ENCODE measurements at places on chromosomes 3 and 15.

DNA sequence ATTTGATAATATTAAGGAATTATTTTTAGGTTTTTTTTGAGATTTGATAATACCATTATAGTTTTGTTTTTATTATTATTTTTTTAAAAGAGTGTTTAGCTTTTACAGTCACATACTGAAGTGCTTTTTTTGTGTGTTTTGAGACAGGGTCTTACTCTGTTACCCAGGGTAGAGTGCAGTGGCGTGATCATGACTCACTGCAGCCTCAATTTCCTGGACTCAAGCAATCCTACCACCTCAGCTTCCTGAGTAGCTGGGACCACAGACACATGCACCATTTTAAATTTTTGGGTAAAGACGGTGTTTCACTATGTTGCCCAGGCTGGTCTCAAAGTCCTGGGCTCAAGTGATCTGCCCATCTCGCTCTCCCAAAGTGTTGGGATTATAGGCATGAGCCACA, 73.0 kb downstream of the SUMF1 start:
- DNase-seq: no peak

DNA sequence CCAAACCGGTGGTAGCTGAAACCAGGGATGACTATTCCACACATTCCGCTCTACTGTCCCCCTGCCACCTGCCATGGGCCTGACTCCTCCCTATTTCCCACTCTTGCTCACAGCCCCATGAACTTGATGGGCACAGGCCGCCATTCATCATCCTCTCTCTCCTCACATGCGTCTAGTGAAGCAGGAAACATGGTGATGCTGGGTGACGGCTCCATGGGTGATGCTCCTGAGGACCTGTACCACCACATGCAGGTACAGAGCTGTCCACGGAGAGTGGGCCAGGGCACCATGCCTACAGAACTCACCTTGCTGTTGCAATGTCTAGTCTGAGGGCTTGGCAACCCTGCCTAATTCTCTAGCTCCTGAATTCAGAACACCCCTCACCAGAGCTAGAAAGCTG, 23.3 kb upstream of the MANF start:
- DNase-seq: no peak

GRCh38 chr15:84880007-84880406, 4.5 kb upstream of the SLC28A1 start:
- no peak for DNase-seq

DNA sequence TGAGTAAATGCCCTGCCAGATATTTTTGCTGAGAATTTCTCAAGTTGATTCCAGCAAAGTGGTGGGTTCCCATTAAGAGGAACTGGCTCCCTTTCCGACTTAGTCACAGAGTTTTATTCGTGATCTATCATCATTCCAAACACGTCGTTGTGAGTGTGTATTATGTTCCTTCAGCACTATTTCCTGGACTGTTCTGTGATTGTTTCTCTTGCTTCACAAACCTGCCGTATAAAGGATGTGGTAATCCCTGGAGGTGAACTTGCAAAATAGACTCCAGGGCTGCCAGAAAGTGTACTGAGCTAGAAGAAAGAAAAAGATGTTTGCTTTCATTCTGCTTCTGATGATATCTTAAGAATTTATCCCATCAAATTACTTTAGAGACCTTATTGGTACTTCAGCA, 14.5 kb upstream of the CAPN3 start:
- DNase-seq: no peak

DNA sequence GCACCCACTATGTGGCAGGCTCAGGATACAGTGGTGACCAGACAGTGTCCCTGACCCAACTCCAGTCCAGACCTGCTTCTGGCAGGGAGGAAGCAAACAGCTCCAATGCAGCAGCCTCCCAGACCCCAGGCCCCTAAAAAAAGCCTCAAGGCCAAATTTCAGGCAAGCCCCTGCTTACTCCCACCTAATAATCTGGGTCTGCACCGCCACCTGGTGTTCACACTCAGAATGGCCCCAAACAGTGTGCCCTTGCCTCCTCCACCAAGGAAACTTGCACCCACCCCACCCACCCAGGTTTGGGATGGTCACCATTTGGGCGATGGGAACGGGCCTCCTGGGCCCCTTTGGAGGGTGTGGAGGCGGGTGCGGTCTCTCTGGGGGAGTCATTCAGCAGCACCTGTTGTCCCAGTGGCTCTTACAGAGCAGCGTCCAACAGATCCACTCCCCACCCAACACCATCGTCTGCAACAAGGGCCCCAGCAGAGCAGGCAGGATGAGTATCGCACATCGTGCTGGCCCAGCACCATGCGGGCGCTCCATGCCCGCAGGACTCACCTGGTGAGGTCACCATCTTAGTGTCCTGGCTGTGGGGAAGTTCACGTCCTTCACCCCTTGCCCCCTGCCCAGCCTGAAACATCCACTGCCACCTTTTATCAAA, 17.3 kb downstream of the C3orf18 start:
- DNase-seq: peak; percentile 58

DNA sequence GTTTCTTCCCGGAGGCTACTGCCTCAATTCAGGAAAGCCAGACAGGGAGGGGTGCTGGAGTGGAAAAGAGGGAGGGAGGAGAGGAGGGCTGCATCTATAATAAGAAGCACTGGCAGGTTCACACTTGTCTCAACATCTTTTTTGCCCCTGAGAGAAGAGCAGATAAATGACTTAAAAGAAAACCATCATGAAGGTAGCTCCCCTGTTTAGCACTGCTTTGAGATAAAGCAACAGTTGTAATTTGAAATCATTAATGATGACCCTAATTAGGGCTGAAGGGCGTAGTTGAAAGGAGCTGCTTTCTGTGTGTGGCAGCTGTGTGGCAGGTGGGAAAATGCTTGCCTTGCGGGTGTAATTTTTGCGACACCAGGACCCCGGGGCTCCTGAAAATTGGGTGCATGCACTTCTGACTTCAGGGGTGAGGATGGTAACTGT, 222.8 kb upstream of the IL12A start:
- no peak for DNase-seq

DNA sequence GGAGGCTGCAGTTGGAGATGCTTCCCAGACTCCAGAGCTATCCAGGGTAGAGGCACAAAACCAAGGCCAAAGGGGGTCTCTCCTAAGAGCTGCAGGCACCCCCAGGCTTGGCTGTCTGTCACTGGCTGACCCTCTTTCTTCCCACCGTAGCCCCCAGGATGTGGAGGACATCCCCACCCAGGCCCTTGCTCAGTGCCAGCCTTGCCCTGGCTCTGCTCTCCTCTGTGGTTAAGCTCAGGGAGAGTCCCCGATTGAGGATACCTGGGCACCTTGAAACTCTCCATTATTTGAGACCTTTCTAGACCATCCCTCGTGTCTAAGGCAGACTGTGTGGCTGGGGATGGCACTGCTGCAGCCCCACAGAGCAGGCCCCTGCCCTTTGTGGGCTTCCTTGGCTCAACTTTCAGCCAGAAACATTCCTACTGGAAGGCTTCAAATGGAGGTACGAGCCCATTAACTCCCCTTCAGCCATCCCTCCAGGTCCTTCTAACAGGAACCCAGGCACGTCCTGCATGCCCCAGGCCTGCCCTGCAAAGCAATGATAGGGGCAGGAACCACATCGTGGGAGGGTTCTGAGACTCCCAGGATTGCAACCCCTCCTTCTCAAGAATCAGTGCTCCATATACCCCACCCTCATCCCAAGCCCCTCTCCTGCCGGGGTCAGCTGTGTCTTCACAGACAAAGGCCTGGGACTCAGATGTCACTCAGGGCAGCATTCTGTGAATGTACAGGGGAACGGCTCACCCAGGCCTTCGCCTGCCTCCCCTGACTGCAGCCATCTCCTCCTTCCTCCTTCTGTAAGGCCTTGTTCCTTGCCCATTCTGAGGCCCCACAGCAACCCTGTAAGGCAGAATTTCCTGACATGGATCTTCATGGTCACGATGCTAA, 102.9 kb upstream of the ABHD17C start:
- no peak for DNase-seq

- no peak for DNase-seq
Observed at GRCh38 chr3:124764746-124765145, 34.5 kb downstream of the UMPS start.

DNA sequence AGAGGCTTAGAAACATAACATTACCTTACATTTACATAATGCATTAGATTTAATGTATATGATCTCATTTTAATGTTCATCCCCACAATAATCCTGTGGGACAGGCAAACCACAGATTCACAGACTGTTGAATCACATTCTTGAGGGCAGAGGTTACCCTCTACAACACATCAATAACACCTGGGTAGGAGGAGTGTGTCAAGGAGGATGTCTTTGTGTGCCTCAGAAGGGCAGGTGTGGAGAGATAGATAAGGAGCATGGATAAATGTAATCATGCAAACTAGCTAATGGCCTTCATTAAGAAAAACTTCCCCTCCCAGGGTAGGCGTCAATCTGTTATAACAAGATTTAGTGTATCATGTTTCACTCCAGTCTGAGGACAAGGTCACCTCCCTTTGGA, 12.9 kb upstream of the MB21D2 start:
- DNase-seq: no peak

GRCh38 chr15:64987136-64987535, 2.6 kb downstream of the SPG21 start:
- no peak for DNase-seq

GRCh38 chr3:38119821-38120692, 16.9 kb downstream of the ACAA1 start:
- DNase-seq: no peak

DNA sequence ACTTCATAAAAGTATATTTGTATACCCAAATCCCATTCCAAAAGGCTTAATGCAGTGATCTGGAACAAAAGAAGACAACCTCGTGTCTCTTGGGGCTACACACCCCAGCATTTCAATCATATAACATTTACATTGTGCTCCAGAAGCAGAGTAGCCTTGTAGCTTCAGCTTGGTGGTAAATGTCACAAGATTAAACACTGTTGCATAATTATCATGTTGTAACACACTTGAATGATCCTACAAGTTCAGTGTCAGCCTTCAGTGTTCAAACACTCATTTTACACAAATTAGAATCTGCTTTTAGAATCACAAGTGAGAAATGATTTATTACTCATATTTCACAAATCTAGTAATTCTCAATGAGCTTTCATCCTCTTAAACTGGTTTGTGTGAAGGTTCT, 122.6 kb downstream of the CNTN3 start:
- no peak for DNase-seq

DNA sequence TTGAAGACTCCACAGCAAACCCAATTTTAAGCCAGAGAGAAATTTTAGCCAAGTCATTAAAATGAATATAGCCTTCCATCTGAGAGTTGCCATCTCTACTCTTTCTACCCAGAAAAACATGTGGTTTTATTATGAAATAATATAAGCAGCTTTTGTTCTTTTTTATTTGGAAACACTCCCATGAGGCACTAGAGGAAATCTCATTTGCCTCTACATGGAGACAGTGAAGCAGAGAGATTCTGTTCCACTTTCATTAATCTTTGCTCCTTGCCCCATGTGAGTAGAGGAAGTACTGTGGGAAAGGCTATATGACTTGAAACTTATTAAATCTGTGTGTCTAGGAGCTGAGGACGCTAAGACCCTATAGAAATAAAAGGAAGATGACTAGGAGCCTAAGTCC, 111.1 kb downstream of the P3H2 start:
- no peak for DNase-seq

- DNase-seq: no peak
Observed at GRCh38 chr3:105317841-105318240, 48.9 kb upstream of the ALCAM start.

- DNase-seq: no peak
Observed at GRCh38 chr3:73766599-73767381, 142.0 kb upstream of the PDZRN3 start.

- no peak for DNase-seq
Observed at GRCh38 chr3:7112523-7113056, 251.7 kb downstream of the GRM7 start.

DNA sequence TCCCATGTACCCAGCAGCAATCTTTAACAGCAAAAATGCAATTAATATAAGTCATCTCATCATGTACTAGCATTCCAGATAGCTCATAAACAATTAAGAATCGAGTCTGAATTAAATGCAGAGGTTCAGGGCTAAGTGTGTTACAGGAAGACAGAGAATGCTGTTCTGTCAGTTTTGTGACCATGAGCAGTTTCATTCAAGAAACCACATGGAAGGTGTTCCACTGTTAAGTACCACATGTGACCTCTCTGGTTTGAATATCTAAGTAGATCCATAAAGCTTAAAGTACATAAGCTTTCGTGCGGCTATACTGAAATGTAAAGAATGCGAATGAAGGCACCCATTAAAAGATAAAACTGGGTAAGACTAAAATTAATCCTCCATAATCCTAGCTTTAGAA, 272.3 kb downstream of the IL5RA start:
- no peak for DNase-seq

GRCh38 chr15:51203797-51204196, 109.1 kb upstream of the TNFAIP8L3 start:
- no peak for DNase-seq

DNA sequence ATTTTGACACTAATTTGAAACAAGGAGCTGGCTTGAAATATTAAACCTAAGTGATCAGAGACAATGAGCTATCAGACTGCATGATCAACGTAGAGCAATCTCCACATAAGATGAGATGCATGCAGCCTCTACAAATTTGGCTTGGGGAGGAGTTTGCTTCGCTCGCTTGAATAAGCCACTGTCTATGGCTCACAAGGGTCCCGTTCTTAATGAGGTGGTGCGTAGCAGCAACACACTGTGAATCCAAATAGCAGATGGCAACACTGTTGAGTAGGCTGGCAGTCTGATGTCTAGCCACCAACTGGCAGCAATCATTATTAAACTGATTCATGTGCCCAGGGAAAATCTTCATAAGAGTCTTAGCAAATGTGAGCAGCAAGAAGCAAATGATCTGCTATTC, 125.4 kb upstream of the CCDC54 start:
- DNase-seq: no peak

- DNase-seq: no peak
Observed at GRCh38 chr3:105579439-105579838, 212.7 kb downstream of the ALCAM start.

DNA sequence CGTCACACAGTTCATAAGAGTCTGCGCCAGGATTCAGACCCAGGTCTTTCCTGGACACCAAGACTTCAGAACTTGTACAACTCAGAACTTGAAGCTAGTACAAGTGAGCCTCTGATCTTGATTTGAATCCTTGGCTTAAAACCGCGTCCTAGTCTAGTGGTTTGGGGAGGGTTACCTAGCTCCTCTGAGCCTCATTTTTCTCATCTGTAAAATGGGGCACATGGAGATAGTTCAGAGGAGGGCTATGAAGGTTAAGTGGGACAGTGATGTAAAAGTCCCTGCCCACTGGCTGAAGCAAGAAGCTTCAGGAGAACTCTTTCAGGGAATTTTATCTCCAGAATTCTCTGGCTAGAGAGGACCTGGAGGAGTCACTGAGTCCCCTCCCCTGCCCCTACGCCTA, 48.7 kb upstream of the LCTL start:
- DNase-seq: no peak

DNA sequence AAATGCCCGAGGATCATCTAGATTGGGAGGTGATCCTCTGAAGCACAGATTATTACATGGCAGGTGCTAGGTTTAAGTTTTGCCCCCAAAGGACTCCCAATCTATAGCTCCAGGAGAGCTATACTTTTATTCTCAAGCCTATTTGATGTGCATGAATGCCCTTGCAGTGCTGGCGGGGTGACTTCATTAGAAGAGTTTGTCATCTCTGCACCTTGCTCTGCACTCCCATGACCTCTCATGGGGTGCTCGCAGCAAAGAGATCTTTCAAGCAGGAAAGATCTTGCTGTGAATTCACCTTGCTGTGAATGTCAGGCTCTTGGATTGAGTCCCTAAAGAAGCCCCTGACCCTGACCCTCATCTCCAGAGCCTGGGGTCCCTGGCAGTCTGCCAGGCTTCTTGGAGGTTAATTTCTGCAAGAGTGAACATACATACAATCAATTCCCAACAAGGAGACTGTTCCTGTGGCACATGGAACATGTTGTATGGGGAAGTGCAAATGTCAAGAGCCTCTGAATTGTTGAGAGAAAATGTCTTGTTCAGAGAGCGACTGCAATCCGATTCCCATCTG, 45.9 kb downstream of the FAM43A start:
- no peak for DNase-seq

All from activated T-cell treated with anti-CD3 and anti-CD28 coated beads, Interleukin-2, amount 50 U/mL, for 4 hours (primary cell).